ENCODE measurements at places on chromosomes 5 and 9. TPM values are rescaled to one million over a fixed set of nuclear protein-coding genes. Genes with fewer than 3 reads are reported as not detected.

LTC4S gene
- total RNA-seq, result 2.4 TPM

MAMDC4 gene
- total RNA-seq, result 9.4 TPM

NCS1 gene
- 37.7 TPM for total RNA-seq

HTR4 gene
- total RNA-seq, result not detected

OBP2A gene
- total RNA-seq, result not detected

ARL10 gene
- total RNA-seq, result 25.9 TPM

ST8SIA4 gene
- not detected for total RNA-seq

TRIP13 gene
- 6.9 TPM for total RNA-seq

PRDM9 gene
- total RNA-seq, result not detected

LRRC8A gene
- total RNA-seq, result 39.5 TPM

PROB1 gene
- total RNA-seq, result 1.6 TPM

ARID3C gene
- not detected for total RNA-seq

GRXCR2 gene
- total RNA-seq, result not detected

FGFR4 gene
- total RNA-seq, result 1.7 TPM

KIAA0825 gene
- total RNA-seq, result 5.0 TPM

ADAMTS16 gene
- total RNA-seq, result not detected

Measured in osteocyte (in vitro differentiated cells).